ACHN (cell line): ENCODE measurements at places on chromosomes 5 and 9.
A peak's percentile ranks its signal among the peaks of the same experiment; 100 is the strongest.

DNA sequence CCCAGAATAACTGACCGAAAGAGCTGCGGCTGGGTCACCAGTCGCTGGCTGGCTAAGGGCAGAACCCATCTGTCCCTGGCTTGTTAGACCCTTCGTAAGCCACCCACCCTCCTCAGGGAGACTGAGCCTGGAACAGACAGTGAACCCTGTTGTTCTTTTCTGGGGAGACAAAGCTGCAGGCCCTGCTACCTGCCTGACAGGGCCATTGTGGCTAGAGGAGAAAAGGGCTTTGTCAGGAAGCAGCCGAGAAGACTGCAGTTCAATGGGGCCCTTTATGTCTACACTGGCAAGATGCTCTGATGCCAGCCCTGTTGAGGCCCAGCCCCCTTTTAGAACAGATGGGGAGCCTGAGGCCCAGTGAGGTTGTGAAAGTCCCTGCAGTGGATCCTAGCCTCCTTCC is 3.7 kb upstream of the NIPAL4 start:
- DNase-seq: no peak

GRCh38 chr5:106966686-106967315 is 703.9 kb downstream of the EFNA5 start:
- peak; percentile 81 for DNase-seq

- no peak for DNase-seq
These were observed 10.8 kb upstream of the SLC6A18 start for GRCh38 chr5:1214163-1214935.

GRCh38 chr5:78295035-78295961 is 800 bp upstream of the AP3B1 start:
- peak; percentile 25 for DNase-seq

DNA sequence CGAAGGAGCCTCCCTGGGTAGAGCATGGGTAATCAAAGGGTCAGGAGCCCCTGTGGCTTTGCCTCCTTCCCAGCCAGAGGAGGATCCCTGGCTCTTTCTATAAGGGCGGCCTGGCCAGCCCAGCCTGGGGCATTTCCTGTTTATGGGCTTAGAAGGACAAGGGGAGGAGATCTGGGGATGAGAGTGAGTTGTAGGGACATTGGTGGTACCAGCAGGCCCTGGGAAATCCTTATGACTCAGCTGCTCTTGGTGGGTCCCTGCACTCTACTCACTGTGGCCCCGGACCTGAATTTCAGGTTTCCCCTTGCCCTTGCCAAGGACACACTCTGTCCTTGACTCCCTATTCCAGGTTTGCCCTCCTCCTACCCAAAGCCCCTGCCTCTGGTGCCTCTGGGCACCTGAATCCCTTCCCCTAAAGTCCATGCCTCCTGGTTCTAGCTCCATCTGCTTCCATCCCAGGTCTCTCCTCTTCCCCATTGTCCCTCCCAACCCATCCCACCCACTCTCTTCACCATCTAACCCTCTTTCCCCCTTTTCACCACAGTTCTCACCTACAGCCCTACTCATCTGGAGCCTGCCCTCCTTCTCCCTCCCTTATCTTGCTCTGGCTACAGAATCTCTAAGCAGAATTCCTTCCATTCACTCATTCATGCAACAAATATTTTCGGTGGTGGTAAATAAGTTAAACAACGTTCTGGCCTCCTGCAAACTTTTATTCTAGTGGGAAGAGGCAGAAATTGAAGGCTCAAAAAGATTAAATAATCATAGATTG is 34.9 kb downstream of the PCDH1 start:
- DNase-seq: no peak

GRCh38 chr5:93582167-93582462 is 907 bp upstream of the NR2F1 start:
- DNase-seq: no peak

DNA sequence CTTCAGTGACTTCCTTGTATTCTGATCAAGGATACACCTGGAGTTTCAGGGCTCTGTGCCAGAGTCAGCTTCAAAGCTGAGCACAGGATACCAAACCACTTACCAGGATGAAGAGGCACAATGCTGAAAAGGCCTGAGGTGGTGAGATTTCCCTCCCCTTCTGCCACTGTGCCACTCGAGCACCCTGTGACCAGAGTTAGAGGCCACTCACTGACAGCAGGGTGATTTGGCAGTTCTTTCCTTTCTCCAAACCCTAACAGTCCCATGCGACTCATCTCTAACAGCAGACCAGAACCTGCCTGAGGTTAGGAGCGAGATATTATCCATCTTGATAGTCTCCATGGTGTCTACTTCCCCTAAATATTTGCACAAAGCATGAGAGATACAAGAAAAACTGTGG is 1.8 kb downstream of the PLGRKT start:
- DNase-seq: no peak

GRCh38 chr5:42992088-42992879 is 47.8 kb downstream of the ANXA2R start:
- DNase-seq: no peak
